ENCODE measurements at places on chromosomes 5 and 9.
A peak's percentile ranks its signal among the peaks of the same experiment; 100 is the strongest.

- H3K4me3 ChIP-seq = no peak overlapping the region
- DNase-seq = no peak
- H3K4me1 ChIP-seq = peaks cover 8% of the 10 kb centered on the region
- no peaks in the 10 kb centered on the region for H3K27me3 ChIP-seq
- H3K27ac ChIP-seq = no peak overlapping the region
- H3K36me3 ChIP-seq = no peaks in the 10 kb centered on the region
Measured at GRCh38 chr5:50922942-50923767, 256.7 kb downstream of the PARP8 start.

DNA sequence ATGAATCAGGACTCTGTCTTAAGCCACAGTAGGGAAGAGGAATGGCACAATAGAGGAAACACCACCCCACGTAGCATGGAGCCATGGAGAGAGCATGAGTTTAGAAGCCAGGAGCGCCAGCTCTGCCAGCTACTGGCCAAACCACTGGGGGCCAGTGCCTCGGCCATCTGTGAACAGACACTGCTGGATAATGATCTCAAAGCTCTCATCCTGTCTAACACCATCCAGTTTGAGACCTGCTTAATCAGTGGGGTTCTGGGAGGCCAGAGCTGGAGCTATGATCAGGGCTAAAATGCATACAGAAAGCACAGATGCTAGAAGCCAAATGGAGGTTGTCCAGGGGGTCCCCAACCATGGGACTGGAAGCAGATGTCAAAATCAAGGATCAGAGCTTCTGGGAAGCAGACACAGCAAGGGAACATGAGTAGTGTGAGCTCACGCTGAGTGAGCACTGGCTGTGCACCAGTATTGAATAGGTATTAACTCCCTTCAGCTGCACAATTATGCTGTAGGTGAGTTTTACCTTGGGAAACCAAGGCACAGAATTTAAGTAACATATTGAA, 92.7 kb downstream of the KCNIP1 start:
- no peak overlapping the region for H3K4me3 ChIP-seq
- H3K27me3 ChIP-seq = peaks cover 1% of the 10 kb centered on the region
- no peaks in the 10 kb centered on the region for H3K36me3 ChIP-seq
- no peak for DNase-seq
- H3K27ac ChIP-seq = no peak overlapping the region

DNA sequence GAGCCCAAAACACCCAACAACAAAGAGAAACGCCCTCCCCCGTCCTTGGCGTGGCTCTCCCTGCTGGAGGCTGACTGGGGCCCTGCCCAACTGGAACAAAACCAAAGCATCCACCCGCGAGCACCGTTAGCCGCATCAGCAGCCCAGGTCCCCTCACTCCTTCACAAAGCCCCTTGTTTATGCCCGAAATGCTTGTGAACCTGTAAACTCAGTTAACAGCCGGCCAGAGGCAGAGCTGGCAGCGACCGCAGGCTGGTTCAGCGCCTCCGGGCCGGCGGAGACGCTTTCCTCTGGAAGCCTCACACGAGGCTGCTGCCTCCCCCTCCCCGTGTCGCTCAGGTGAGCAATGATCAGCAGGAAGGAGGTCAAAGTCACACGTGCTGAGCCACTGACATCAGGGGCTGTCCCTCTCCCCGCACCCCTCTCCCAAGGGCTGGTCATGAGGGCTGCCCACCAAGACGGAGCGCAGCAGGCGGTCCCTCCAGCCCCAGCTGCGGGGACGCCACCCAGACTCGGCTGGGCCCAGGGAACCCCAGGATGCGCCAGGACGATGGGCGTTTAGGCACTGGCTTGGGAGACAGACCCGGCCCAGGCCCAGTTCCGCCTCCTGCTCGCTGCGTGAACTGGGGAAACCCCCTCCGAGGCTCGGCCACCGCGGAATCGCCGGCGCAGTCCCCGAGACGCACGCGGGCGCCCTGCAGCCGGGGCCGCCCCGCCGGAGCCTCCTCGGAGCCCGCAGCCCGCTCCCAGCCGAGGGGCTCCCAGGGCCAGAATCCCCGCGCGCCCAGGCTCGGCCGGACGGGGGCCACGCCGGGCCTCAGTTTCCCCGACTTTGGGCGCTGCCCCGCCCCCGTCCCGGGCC, 563 bp downstream of the SNAPC4 start:
- peak overlapping the region; percentile 53 for H3K27ac ChIP-seq
- peak overlapping the region; percentile 98 for H3K4me3 ChIP-seq

DNA sequence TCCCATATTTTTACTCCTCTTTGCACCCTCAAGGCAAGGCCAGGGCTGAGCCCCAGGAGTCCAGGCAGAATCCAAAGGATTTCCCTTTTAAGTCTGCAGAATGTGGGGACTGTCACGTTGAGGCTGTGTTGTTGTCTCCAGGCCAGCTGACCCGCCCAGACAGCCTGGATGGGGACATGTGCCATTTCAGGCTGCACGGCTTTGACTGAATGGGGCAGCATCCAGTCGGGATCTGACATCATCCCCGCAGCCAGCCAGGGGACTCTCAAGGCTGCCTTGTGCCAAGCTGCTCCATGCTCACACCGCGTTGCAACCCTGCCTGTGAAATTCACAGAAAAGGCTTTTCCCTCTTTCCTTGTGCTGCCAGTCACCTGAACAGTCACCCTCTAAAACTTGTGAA, 2.2 kb upstream of the ZNF366 start:
- H3K27ac ChIP-seq = no peak overlapping the region
- H3K4me3 ChIP-seq = no peak overlapping the region
- peaks cover 28% of the 10 kb centered on the region for H3K27me3 ChIP-seq

GRCh38 chr9:122567901-122568300, 15.0 kb downstream of the OR1N2 start:
- no peak for DNase-seq
- no peak overlapping the region for H3K27ac ChIP-seq
- H3K27me3 ChIP-seq = no peaks in the 10 kb centered on the region
- no peak overlapping the region for H3K4me3 ChIP-seq
- no peaks in the 10 kb centered on the region for H3K4me1 ChIP-seq

GRCh38 chr9:135081731-135082130, 5.7 kb upstream of the OLFM1 start:
- no peak for DNase-seq
- H3K4me1 ChIP-seq = peaks cover 36% of the 10 kb centered on the region

- H3K4me1 ChIP-seq = peaks cover 11% of the 10 kb centered on the region
- H3K27ac ChIP-seq = no peak overlapping the region
- H3K27me3 ChIP-seq = no peaks in the 10 kb centered on the region
- H3K36me3 ChIP-seq = no peaks in the 10 kb centered on the region
Measured at GRCh38 chr9:73437758-73438157, 286.1 kb downstream of the ANXA1 start.

DNA sequence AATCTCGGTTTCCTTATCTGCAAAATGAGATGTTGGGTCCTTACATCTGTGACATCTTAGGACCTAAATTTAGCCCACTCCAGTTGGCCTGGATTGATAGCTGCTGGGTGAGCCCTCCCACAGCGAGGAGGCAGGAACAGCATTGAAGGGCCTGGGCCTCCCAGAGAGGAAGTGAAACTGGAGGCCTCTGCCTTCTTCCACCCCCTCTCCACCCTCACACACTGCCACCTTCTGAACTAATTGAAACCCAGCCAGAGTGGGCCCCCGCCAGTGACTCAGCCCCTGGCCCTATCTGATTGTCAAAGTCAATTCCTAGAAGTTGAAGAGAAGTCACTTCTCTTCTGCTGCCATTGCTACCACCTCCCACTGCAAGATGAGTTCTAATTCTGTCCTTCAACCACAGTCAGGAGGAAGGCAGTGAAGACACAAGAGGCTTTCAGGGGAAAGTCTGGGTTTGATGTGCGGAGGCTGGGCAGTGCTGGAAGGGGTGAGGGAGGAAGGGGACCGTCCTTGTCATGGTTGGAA, 55.2 kb upstream of the NEK6 start:
- H3K27ac ChIP-seq = no peak overlapping the region
- no peak overlapping the region for H3K4me3 ChIP-seq
- DNase-seq = no peak
- no peaks in the 10 kb centered on the region for H3K36me3 ChIP-seq

DNA sequence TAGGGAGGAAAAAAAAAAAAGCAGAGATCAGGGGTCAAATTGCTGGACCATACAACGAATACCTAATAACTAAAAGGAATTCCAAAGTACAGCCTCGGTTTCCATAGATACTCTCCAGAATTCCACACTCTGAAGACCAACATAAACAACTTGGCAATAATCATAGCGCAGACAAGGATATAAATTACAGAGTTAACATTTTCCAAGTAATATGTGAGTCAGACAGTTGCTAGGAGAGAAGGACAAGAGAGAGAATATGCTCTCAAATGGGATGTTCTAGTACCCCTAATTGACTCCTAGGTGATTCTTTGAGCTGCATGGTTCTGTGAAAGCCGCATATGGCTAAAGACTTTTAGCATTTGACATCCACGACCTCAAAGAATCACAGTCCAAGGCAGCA, 165.2 kb downstream of the FRMD3 start:
- H3K4me3 ChIP-seq = no peak overlapping the region
- no peak overlapping the region for H3K27ac ChIP-seq
- H3K27me3 ChIP-seq = no peaks in the 10 kb centered on the region
- no peak for DNase-seq
- peaks cover 7% of the 10 kb centered on the region for H3K4me1 ChIP-seq

GRCh38 chr9:20624201-20625002, 2.1 kb upstream of the MLLT3 start:
- H3K36me3 ChIP-seq = no peaks in the 10 kb centered on the region
- DNase-seq = peak; percentile 64
- H3K27ac ChIP-seq = no peak overlapping the region
- peaks cover 23% of the 10 kb centered on the region for H3K4me1 ChIP-seq
- H3K27me3 ChIP-seq = no peaks in the 10 kb centered on the region

DNA sequence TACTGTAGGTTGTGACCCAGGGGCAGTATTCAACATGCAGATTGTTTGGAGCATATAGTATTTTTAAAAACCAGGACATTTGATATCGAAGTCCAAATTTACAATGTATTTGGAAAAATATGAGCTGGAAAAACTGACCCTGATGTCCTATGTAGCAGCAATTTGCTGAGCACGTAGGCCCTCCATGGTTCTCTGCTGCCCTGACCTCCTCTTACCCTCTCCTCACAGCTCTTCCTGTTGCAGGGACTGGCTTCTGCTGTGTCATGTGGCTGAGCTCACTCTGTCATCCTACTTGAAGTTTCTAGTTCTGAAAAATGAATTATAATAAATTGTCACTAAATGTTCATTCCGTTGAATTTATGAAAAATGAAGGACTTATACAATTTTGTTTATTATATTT, 4.1 kb upstream of the ASPN start:
- H3K4me3 ChIP-seq = no peak overlapping the region
- no peak for DNase-seq
- H3K27ac ChIP-seq = no peak overlapping the region
- no peaks in the 10 kb centered on the region for H3K36me3 ChIP-seq
- no peaks in the 10 kb centered on the region for H3K4me1 ChIP-seq
- no peaks in the 10 kb centered on the region for H3K27me3 ChIP-seq

DNA sequence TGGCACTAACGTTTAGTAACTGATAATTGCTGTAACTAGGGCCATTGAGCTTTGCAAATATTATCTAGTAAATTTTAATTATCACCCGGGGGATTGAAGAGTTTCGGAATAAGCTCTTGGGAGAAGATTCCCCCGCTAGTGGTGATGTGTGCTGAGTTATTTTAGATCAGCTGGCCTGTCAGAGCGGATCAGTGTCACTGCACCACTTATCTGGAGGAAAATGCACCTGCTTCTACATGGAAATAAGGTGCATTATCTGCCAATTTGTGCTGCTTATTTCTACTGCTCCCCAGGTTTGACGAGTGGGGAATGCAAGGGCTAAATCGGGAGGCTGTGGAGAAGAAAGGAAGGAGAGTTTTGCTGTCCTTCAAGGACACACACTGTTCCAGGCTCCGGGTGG, 518.6 kb downstream of the TLE4 start:
- H3K36me3 ChIP-seq = no peaks in the 10 kb centered on the region
- H3K4me1 ChIP-seq = no peaks in the 10 kb centered on the region
- no peak for DNase-seq
- H3K4me3 ChIP-seq = no peak overlapping the region
- no peak overlapping the region for H3K27ac ChIP-seq

DNA sequence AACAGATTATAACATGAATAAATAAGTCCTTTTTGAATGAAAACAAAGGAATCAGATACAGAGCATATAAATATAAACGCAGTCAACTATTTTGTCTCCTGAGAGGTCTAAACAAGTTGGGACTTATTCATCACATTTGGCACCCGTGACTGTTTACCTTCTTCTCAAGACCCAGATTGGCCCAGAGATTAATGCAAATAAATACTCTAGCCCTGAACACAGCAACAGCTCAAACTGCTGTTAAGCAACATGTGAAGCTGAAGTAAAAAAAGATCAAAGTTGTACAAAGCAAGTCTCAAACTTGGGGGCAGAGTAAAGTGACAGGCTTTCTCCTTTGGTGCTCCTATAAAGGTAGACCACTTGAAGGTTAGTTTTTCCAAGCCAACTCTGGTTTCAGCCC, 95.0 kb upstream of the NR5A1 start:
- no peak overlapping the region for H3K4me3 ChIP-seq
- H3K4me1 ChIP-seq = peaks cover 21% of the 10 kb centered on the region
- DNase-seq = peak; percentile 36
- peak overlapping the region; percentile 26 for H3K27ac ChIP-seq
- no peaks in the 10 kb centered on the region for H3K27me3 ChIP-seq
- H3K36me3 ChIP-seq = no peaks in the 10 kb centered on the region

- DNase-seq = no peak
- H3K4me3 ChIP-seq = peak overlapping the region; percentile 95
- peaks cover 46% of the 10 kb centered on the region for H3K4me1 ChIP-seq
- no peaks in the 10 kb centered on the region for H3K27me3 ChIP-seq
Measured at GRCh38 chr9:124768750-124769548, 2.2 kb downstream of the NR6A1 start.

GRCh38 chr5:159337016-159337955, 7.0 kb upstream of the IL12B start:
- H3K27ac ChIP-seq = no peak overlapping the region
- H3K27me3 ChIP-seq = peaks cover 14% of the 10 kb centered on the region
- H3K4me1 ChIP-seq = peaks cover 10% of the 10 kb centered on the region
- H3K36me3 ChIP-seq = no peaks in the 10 kb centered on the region
- no peak overlapping the region for H3K4me3 ChIP-seq

- H3K27ac ChIP-seq = no peak overlapping the region
- H3K36me3 ChIP-seq = no peaks in the 10 kb centered on the region
- no peak for DNase-seq
- H3K27me3 ChIP-seq = peaks cover 15% of the 10 kb centered on the region
- H3K4me3 ChIP-seq = no peak overlapping the region
Measured at GRCh38 chr5:1974081-1974480, 91.4 kb upstream of the IRX4 start.

- H3K27ac ChIP-seq = no peak overlapping the region
- no peaks in the 10 kb centered on the region for H3K36me3 ChIP-seq
- H3K4me1 ChIP-seq = peaks cover 16% of the 10 kb centered on the region
- DNase-seq = no peak
Measured at GRCh38 chr5:88671106-88671504, 211.9 kb downstream of the MEF2C start.

Measured in HepG2 (cell line).